ENCODE measurements at places on chromosomes 7 and 10.

DNA sequence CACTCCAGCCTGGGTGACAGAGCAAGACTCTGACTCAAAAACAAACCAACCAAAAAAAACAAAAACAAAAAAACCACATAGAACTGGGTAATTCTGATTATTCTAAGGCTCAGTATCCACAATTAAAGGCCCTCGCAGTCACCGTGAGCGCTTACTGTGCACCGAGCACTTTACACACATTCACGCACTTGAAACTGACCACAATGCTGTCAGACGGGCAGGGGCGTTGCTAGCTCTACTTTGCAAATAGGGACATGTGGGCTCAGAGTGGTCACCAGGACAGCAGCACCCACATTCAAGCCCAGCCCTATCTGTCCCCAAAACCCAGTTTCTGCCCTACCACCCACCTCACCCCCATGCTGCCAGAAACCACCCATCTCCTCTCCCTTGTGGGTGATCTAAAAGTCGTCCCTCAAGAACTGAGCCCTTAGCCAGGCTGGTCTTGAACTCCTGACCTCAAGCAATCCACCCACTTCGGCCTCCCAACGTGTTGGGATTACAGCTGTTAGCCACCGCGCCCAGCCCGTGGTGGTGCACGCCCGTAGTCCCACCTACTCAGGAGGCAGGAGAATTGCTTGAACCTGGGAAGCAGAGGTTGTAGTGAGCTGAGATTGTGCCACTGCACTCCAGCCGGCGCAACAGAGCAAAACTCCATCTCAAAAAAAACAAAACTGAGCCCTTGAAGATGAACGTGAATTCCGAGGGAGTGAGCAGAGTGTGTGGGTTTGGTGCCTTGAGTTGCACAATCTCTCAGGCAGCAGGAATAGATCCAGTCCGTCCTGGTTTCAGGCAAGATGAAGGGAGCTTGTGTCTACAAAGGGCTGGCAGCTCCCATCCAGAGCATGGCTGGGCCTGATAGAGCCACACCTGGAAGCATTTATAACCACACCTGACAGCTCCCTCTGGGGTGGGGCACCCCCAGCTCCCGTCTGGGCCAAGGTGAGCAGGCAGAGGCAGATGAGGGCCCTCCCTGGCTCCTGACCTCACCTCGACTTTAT, 5.4 kb upstream of the HSPB1 start:
- no peak for DNase-seq

DNA sequence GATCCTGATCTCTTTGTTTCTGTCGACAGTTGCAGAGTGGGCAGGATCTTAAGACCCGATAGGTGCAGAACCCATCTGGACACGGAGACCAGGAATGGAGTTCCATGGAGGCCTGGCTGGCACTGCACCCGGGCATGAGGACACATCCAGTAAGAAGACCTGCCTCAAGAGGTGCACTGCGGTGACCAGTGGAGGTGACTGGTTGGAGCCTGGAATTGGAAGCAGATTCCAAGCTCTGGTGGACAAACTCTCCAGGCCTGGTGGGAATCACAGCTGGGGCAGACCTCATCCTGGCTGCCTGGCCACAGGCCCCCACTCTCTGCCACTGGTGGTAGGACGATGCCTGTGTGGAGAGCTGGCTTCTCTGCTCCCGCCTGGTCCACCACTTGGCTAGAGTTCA, 31.0 kb downstream of the ZNF775 start:
- no peak for DNase-seq

- no peak for DNase-seq
Observed at GRCh38 chr10:24483701-24484100, 240.0 kb downstream of the ARHGAP21 start.

- DNase-seq = no peak
Observed at GRCh38 chr7:28830846-28831245, 127.3 kb downstream of the TRIL start.

DNA sequence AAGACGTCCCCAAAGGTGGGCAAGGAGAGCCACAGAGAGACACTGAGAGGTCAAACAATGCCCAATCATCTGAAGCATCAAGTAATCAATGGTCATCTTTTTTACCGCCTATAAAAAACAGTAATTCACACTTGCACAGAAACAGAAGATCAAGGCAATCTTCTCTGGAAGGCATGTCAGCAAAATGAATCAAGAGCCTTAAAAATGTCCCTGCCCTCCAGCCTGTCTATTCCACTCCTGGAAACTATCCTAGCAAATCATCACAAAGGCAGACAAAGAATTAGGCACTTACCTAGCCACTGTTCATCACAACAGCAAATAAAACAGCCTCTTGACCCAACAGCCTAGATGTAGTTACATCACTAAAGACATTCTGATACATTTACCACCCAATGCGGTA, 48.9 kb downstream of the FAM53B start:
- no peak for DNase-seq

DNA sequence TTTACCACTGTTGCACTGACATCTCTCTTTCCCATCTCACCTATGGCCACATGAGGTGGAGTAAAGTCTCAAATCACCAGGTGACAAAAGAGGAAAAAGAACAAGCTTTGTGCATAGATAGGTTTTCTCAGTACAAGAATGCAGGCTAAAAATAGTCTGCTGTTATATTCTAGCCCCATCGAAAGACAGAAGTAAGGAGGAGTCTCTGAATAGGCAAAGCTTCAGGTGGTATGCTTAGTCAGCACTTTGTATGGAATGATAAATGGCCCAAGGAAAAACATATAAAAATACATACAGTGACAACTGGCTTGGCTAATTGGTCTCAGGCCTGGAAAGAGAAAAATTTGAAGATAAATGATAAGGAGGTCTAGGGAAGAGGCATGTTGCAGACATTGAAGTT, 39.6 kb upstream of the KCND2 start:
- no peak for DNase-seq

- DNase-seq = no peak
Observed at GRCh38 chr10:114397651-114398145, 6.6 kb downstream of the AFAP1L2 start.

- DNase-seq = no peak
Observed at GRCh38 chr7:2200584-2200980, 32.2 kb downstream of the MAD1L1 start.

DNA sequence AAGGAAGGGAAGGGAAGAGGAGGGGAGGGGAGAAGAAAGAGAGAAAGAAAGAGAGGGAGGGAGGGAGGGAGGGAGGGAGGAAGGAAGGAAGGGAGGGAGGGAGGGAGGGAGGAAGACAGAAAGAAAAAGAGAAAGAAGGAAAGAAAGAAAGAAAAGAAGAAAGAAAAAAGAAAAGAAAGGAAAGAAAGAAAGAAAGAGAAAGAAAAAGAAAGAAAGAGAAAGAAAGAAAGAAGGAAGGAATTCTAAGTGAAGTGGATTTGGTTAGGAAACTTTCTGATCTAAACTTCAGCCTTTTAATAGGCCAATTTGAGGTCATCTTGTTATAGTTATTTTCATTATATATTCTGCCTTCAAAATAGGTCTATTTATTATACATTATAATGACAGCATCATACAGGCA, 4.3 kb downstream of the CAV2 start:
- DNase-seq = no peak

- no peak for DNase-seq
Observed at GRCh38 chr7:109213081-109213480, 643.4 kb downstream of the DNAJB9 start.

GRCh38 chr10:7956508-7956907, 98.0 kb upstream of the GATA3 start:
- no peak for DNase-seq

GRCh38 chr7:151245360-151246101, 3.0 kb downstream of the SMARCD3 start:
- no peak for DNase-seq

GRCh38 chr10:101123085-101123814, 7.8 kb upstream of the TLX1 start:
- no peak for DNase-seq

DNA sequence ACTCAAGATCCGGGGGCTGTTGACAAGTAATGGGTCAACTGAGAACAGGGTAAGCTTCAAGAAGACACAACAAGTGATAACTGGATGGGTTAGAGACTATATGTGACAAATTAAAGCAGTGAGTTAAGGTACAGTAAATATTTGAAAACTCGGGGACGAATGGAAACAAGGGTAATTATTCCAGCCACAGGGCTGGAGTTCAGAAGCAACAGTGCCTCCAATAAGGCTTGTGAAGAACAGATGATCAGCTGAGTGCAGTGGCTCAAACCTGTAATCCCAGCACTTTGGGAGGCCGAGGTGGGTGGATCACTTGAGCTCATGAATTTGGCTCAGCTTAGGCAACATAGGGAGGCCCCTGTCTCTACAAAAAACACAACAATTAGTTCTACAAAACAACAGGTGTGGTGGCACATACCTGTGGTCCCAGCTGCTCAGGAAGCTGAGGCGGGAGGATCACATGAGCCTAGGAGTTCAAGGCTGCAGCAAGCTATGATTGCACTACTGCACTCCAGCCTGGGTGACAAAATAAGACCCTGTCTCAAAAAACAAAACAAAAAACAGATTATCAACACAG, 20.5 kb upstream of the DLD start:
- no peak for DNase-seq

GRCh38 chr10:26714415-26715136, 17.1 kb downstream of the PDSS1 start:
- no peak for DNase-seq

DNA sequence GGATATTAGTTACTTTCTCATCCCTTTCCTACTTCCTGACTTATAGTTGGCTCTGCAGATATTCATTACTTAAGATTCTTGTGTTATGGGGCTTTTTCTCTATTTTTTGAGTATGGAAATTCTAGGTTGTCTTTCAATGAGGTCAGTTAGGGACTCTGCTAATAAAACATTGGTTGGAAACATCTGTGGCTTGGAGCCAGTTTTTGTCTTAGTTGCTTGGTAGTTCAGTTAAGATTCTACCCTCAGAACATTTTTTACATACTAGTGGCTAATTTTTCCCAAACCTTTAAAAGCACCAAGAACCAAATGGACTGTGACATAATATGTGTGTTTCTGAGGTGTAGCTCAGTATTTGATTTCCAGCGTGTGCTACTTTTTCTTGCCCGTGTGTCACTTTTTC, 305.6 kb upstream of the FZD1 start:
- DNase-seq = no peak

DNA sequence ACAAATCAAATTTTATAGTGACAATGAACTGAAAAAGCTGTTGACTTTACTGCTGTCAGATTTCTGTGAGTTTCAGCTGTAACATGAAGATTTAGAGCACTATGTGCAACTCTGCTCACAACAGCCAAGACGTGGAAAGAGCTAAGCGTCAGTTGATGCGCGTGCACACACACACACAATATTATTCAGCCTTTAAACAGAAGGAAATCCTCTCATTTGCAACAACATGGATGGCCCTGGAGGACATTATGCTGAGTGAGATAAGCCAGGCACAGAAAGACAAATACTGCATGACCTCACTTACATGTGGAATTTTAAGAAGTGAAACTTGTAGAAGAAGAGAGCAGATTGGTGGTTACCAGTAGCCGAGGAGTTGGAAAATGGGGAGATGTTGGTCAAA, 82.8 kb upstream of the FRMD4A start:
- no peak for DNase-seq

DNA sequence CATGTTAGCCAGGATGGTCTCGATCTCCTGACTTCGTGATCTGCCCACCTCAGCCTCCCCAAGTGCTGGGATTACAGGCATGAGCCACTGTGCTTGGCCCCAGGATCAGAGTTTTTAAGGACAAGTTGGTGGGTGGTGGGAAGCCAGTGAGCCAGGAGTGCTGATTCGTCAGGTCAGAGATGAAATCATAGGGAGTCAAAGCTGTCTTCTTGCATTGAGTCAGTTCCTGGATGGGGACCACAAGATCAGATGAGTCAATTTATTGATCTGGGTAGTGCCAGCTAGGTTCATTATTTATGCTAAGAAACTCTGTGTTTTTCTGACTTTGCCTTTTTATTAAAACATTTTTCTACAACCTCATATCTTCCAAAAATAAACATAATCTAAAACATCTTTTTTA, 423.8 kb downstream of the ARL4A start:
- no peak for DNase-seq

DNA sequence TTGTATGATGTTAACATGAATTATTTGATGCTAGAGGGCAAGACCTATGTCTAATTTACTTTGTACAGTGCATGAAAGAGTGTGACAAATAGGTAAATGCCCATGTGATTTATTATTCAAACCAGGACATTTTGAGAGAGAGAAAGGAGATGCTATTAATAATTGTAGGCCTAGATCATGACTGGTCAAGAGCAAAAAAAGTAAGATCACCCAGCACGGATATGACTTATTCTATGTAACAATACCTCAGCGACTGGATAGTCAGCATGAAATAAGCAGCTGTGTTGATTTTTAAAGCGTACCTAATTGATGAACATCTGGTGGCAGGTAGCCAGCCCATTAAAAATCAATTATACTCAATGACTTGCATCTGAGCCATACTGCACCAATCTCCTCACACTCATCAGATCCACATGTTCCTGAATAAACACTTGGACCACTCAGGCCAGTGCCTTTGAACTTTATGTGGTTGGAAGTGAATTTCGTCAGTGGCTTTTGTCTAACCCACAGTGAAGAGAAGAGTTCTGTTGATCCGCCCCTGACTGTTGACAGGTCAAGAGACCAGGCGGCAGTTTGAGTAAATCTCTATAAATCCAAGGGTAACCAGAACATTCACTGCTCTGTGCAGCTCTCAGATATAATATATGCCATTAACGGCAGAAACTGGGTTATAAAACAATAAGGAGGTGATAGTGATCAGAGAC, 435.3 kb downstream of the MDFIC start:
- no peak for DNase-seq

DNA sequence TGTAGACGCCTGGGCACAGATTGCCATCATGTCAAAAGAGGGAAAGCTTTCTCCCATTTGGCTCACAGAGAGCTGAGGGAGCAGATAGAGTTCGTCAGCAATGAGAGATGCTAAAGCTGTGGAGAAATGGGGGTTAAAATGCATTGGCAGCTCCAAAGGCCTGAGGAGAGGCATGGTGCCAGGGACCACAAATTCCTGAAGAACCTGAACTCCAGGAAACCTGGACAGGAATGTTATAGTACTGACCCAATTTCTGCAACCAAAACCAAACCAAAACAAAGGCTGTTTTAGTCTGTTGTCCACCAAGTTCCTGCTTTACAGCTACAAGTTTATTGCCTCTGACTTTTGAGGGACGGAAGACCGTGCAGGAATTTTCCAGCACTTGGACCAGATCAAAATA, 575.7 kb downstream of the REEP3 start:
- DNase-seq = no peak

GRCh38 chr7:28862595-28863272, 95.4 kb downstream of the TRIL start:
- DNase-seq = no peak

DNA sequence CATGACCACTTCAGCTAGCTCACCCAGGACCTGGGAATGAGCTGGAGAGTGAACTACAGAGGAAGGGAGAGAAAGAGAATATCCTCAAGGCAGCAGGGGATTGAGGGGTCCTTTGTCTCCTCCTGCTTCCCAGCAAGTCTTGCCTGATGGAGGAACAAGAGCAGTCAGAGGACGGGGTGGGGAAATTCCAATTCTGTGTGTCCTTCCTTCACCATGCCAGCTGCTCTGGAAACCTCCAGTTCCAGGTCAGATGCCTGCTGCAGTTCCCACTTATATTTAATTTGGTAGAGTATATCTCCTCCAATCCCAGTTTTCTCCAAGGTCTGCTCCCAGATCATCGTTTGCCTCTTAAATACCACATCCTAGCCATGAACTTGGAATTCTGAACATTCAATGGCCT, 21.4 kb upstream of the LEP start:
- DNase-seq = no peak
